Type B pancreatic cell (in vitro differentiated cells): ENCODE measurements at places on chromosomes 2 and 18. TPM values are rescaled to one million over a fixed set of nuclear protein-coding genes. Genes with fewer than 3 reads are reported as not detected.

GRCh38 chr2:129821445-129821844, 158.0 kb upstream of the RAB6C start:
- DNase-seq = no peak
- H3K4me1 ChIP-seq = no peaks in the 10 kb centered on the region
- no peak overlapping the region for H3K4me3 ChIP-seq
- no peaks in the 10 kb centered on the region for H3K27me3 ChIP-seq
- no peak overlapping the region for H3K27ac ChIP-seq

The GRP gene
- total RNA-seq = 1.2 and 3.0 TPM in 2 replicates

- DNase-seq = no peak
- peak overlapping the region; percentile 6 for H3K27ac ChIP-seq
- peaks cover 4% of the 10 kb centered on the region for H3K4me1 ChIP-seq
- peak overlapping the region; percentile 51 for H3K4me3 ChIP-seq
- H3K36me3 ChIP-seq = no peaks in the 10 kb centered on the region
- H3K27me3 ChIP-seq = peaks cover 100% of the 10 kb centered on the region
These were observed 7.3 kb upstream of the EN1 start for GRCh38 chr2:118854507-118855345.

The LCLAT1 gene
- 26.9 and 29.0 TPM in 2 replicates for total RNA-seq

DNA sequence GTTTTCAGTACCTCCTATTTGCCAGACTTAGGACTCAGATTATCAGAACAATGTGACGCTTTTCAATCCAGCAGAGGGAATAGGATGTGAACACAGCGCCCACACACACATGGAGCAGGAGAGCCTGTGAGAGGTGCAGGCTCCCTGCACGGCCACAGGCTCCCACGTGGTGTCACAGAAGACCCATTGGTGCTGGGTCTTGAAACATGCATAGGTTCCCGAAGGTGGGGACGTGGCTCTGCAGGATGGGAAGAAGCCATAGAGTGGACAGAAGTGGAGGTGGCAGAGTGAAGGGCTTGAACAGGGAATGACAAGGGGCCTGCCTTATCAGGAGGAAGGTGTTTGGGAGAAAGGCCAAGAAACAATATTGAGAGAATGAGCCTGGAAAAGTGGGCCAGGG, 78.5 kb upstream of the BCL2L11 start:
- H3K27me3 ChIP-seq = peaks cover 52% of the 10 kb centered on the region
- peaks cover 7% of the 10 kb centered on the region for H3K36me3 ChIP-seq
- H3K4me3 ChIP-seq = no peak overlapping the region
- no peak overlapping the region for H3K27ac ChIP-seq
- no peak for DNase-seq

The PIEZO2 gene
- 21.8 and 38.8 TPM in 2 replicates for total RNA-seq

GRCh38 chr2:101125374-101125773, 25.8 kb downstream of the TBC1D8 start:
- peak overlapping the region; percentile 94 for H3K27ac ChIP-seq
- no peaks in the 10 kb centered on the region for H3K27me3 ChIP-seq

GRCh38 chr18:33097126-33097525, 324.3 kb upstream of the KLHL14 start:
- H3K27ac ChIP-seq = no peak overlapping the region
- no peak for DNase-seq
- H3K27me3 ChIP-seq = no peaks in the 10 kb centered on the region

The C2orf92 gene
- 9.0 and 11.5 TPM in 2 replicates for total RNA-seq

DNA sequence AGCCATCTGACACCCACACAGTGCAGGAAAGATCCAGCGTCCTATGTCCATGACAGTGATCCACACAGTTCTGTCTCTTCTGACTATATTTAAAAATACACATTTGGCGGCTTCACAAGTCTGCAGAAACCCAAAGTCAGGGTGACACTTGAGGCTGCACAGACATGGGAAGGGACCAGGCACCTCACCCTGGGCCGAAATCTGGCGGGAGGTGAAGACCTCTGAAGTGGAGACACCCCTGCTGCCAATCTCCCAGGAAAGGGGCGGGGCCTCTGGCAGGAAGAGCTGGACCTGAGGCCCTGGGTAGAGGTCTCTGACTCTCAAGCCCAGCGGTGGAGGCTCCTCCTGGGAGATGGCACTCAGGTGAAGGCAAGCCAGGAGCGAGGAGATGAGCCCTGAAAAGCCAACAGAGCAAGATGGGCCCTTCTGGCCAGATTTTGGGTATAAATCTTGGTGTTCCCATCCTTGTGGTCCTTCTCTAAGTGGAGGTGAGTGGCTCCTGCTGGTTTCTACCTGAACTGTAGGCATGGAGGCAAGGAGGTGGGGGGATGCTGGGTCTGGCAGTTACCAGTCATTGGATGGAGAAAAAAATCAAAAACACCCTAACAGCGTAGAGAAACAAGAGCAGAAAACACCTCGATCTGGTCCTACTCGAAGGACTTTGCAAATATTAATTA, 248.4 kb downstream of the HDAC4 start:
- H3K36me3 ChIP-seq = peaks cover 18% of the 10 kb centered on the region
- H3K27me3 ChIP-seq = no peaks in the 10 kb centered on the region
- DNase-seq = peak; percentile 48
- no peak overlapping the region for H3K27ac ChIP-seq

DNA sequence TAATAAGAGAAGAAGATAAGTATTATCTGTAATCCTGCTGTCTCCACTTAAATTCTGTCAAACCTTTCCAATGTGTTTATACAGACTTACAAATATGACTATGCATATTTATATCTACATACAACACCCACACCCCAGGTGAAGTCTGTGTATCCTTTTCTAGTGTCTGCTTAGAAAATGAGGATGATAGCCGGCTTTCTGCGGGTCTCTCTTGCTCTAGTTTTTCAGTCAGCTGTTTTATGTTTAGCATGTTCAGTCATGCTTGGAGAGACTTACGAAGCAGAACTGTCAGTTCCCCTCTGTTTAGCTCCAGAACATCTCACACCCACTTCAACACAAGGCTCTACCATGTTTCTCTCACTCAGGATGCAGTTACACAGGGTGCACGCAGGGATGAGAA, 137.3 kb upstream of the NFATC1 start:
- H3K36me3 ChIP-seq = peaks cover 5% of the 10 kb centered on the region
- H3K4me1 ChIP-seq = no peaks in the 10 kb centered on the region
- H3K27me3 ChIP-seq = no peaks in the 10 kb centered on the region
- no peak overlapping the region for H3K4me3 ChIP-seq

The ITGB6 gene
- total RNA-seq = 3.2 and 7.8 TPM in 2 replicates

The TRIM54 gene
- total RNA-seq = not detected in 2 replicates

The ADGRF3 gene
- 1.2 and 1.4 TPM in 2 replicates for total RNA-seq

DNA sequence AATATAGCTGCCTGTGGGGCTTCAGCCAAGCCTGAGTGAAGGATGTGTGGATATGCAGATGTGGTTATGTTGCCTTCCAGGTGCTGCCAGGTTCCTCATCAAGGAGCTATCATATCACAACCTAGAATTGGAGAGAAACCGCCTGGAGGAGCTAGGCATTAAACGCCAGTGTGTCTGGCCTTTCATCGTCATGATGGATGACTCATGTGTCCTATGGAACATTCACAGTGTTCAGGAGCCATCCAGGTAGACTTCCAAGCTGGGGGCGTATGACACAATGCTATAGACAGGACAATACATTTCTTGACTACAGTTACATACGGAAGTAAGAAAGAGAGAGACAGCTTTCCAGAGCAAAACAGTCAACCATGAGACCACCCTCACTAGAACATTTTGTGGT, 86.8 kb downstream of the ESCO1 start:
- no peak overlapping the region for H3K27ac ChIP-seq
- peaks cover 35% of the 10 kb centered on the region for H3K36me3 ChIP-seq
- H3K27me3 ChIP-seq = no peaks in the 10 kb centered on the region
- H3K4me1 ChIP-seq = no peaks in the 10 kb centered on the region
- H3K4me3 ChIP-seq = no peak overlapping the region
- DNase-seq = no peak

DNA sequence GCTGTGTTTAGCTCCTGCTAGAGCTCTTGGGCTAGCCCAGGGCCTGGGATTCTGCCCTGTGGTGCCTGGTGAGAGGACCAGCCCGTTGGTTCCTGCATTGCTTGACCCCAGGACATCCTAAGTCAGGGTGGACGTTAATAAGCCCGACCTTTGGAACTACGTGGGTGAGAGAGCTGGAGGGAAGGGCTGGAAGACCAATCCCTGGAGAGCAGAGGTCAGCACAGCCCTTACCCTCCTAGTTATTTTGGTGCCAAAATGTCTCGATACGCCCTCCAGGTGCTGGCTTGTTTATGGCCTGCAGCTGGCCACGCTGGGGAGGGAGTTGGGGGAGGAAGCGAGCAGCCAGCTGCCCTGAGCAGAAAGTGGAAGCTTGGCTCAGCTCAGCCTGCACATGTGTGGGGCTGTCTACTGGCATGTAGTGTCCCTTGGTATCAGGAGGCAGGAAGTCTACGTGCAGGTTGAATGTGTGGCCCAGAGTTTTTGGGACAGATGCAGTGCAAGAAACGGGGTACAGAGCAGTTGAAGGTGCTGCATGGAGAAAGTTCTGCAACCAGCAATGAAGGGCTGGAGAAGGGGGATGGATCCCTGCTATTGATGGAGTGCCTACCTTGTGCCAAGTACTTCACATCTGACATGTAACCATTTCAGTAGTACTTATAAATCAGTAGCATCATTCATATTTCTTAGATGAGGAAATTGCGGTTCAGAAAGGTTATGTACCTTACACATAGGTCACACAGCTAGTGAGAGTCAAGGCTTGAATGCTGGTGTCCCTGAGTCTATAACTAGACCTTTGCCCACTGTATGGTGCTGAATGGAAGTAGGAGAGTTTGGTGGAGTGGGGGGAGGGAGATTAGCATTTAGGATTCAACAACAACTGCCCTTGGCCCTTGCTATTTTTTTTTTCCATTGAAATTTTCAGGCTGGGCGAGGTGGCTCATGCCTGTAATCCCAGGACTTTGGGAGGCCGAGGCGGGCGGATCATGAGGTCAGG, 5.0 kb upstream of the DGKD start:
- peaks cover 30% of the 10 kb centered on the region for H3K4me1 ChIP-seq
- no peak for DNase-seq
- peaks cover 6% of the 10 kb centered on the region for H3K36me3 ChIP-seq
- H3K27ac ChIP-seq = no peak overlapping the region
- H3K27me3 ChIP-seq = peaks cover 66% of the 10 kb centered on the region

DNA sequence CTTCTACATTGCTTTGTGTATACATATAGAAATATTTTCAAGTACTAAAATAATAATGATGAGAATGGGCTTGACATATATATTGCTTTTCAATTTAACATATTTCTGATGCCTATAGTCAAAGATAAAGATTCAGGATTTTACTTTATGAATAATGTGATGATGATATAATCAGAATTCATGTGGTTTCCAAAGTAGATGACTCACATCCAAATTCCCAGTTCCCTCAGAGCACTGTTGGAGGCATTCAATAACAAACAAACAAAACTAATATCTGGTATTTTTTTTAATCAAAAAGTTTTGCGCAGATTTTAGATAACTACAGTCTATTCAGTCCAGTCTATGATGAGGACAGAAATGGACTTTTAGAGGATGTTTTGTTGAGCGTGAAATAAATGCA, 2094.5 kb upstream of the CELF4 start:
- H3K4me1 ChIP-seq = peaks cover 7% of the 10 kb centered on the region
- H3K27ac ChIP-seq = no peak overlapping the region
- no peaks in the 10 kb centered on the region for H3K27me3 ChIP-seq
- no peaks in the 10 kb centered on the region for H3K36me3 ChIP-seq

GRCh38 chr2:237702441-237703391, 75.3 kb downstream of the LRRFIP1 start:
- DNase-seq = no peak
- peak overlapping the region; percentile 63 for H3K27ac ChIP-seq
- H3K36me3 ChIP-seq = no peaks in the 10 kb centered on the region
- H3K4me1 ChIP-seq = peaks cover 59% of the 10 kb centered on the region
- H3K27me3 ChIP-seq = no peaks in the 10 kb centered on the region
- peak overlapping the region; percentile 22 for H3K4me3 ChIP-seq

The IMPA2 gene
- total RNA-seq = 53.6 and 56.3 TPM in 2 replicates

- H3K36me3 ChIP-seq = no peaks in the 10 kb centered on the region
- H3K27ac ChIP-seq = no peak overlapping the region
- peaks cover 22% of the 10 kb centered on the region for H3K4me1 ChIP-seq
- H3K27me3 ChIP-seq = peaks cover 18% of the 10 kb centered on the region
These were observed 417 bp downstream of the IL1B start for GRCh38 chr2:112836163-112836560.

The STARD6 gene
- not detected in 2 replicates for total RNA-seq

The ALPG gene
- 0.14 and 0.88 TPM in 2 replicates for total RNA-seq

DNA sequence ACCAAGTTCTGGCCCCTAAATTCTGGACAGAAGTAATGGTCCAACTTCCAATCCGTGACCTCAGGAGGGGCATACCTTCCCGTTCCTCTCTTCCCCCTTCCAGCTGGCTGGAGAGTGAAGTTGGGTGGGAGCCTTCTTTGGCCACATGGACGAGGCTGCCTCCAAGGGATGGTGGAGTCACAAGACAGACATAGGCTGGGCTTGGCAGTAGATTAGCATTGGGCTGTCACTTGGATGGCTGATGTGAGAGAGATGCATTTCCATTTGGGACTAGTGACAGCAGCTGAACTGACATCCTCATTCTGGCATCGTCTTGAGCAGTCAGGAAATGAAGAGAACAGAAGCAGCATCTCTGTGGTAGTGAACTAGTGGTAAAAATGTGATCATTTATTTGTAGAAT, 12.6 kb downstream of the NT5DC4 start:
- no peak overlapping the region for H3K27ac ChIP-seq
- H3K27me3 ChIP-seq = peaks cover 7% of the 10 kb centered on the region
- H3K4me3 ChIP-seq = no peak overlapping the region
- H3K4me1 ChIP-seq = no peaks in the 10 kb centered on the region
- H3K36me3 ChIP-seq = no peaks in the 10 kb centered on the region

DNA sequence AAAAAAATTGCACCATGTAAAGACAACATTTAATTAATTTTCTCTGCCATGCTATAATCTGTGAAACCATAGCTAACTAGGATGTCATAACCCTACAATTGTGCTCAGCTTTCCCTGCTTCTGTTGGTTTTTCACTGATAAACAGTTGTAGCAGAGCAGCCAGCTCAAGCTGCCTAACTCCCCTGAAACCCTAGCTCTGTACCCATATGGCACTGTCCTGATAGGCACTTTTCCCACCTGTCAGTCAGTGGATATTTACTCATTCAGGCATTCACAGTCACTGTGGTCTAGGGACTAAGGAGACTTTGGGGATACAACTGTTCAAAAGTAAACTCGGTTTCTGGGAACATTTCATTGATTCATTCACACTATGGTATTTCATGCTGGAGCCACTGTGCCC, 407.0 kb downstream of the DSEL start:
- no peak for DNase-seq
- no peaks in the 10 kb centered on the region for H3K4me1 ChIP-seq
- peaks cover 3% of the 10 kb centered on the region for H3K27me3 ChIP-seq
- H3K36me3 ChIP-seq = no peaks in the 10 kb centered on the region
- no peak overlapping the region for H3K27ac ChIP-seq
- H3K4me3 ChIP-seq = no peak overlapping the region
